ENCODE measurements at places on chromosomes 1 and 21. TPM values are rescaled to one million over a fixed set of nuclear protein-coding genes. Genes with fewer than 3 reads are reported as not detected.

Gene SPTA1
- 0.57 TPM for total RNA-seq

DNA sequence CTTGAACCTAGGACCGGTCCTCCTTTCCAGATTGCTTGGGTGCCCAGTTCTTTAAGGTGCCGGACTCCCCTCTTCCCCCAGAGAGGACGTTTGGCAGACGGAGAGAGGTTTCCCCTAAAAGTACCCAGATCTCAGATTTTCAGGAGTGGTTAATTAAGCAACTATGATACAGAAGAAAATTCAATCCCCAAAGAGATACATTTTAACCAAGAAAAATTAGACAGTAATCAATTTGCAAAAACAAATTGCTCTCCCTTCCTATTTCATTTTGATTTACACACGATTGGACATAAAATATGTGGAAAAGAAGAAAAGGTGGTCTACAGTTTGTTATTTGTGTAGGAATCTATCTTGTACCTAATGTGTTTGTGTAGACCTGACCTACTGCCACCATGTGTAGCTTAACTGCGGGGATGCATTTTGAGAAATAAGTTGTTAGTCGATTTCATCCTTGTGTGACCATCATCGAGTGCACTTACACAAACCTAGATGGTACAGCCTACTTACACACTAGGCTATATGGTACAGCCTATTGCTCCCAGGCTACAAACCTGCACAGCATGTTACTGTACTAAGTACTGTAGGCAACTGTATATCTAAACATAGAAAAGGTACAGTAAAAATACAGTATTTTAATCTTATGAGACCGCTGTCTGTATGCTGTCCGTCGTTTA is 755 bp downstream of the RPAP2 start:
- peak overlapping the region; percentile 78 for H3K4me3 ChIP-seq
- H3K36me3 ChIP-seq = no peaks in the 10 kb centered on the region
- H3K27ac ChIP-seq = peak overlapping the region; percentile 94
- no peaks in the 10 kb centered on the region for H3K27me3 ChIP-seq

- H3K36me3 ChIP-seq = no peaks in the 10 kb centered on the region
- no peak overlapping the region for H3K4me3 ChIP-seq
- DNase-seq = no peak
- no peaks in the 10 kb centered on the region for H3K27me3 ChIP-seq
Observed at GRCh38 chr1:44664730-44665370, 9.4 kb downstream of the TMEM53 start.

DNA sequence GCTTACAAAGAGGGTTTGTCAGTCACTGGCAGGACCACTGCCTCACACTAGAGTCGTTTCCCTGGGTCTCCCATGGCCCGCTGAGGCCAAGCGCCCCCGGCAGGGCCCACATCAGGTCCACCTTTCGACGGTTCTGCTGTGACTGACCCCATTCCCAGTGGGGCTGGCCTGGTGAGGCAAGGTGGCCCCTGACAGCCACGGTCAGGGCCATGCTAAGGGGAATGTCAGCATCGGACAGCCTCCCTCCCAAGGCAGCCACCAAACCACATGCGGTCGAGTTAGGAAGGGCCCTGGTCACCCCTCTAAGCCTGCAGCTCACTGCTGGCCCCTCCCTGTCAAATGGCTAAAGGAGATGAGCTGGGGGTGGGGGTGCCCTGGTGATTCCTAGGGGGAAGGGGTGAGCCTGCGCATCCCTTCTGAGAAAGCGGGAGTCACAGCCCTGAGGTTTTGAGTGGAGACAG is 2.9 kb upstream of the KIF17 start:
- DNase-seq = no peak
- H3K27me3 ChIP-seq = peaks cover 3% of the 10 kb centered on the region
- H3K27ac ChIP-seq = no peak overlapping the region
- no peak overlapping the region for H3K4me3 ChIP-seq
- H3K36me3 ChIP-seq = no peaks in the 10 kb centered on the region

DNA sequence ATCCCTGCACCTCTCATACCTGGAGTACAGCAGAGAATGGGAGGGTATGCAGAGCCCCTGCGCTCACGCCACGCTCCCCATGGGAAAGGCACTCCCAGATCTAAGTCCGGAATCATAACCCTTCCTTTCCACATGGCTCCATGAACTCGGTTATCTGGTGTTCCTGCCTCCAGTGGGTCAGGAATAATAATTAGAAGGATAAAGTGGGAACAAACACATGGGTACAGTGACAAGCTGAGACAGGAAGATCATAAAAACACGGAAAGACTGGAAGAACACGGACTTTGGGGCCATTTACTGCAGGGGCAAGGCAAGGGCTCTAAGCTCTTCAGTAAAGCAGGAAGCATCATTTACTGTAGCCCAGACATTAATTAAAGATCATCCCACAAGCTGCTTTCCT is 48.6 kb downstream of the FOXO6 start:
- H3K27me3 ChIP-seq = no peaks in the 10 kb centered on the region
- no peaks in the 10 kb centered on the region for H3K4me1 ChIP-seq
- no peaks in the 10 kb centered on the region for H3K36me3 ChIP-seq

DNA sequence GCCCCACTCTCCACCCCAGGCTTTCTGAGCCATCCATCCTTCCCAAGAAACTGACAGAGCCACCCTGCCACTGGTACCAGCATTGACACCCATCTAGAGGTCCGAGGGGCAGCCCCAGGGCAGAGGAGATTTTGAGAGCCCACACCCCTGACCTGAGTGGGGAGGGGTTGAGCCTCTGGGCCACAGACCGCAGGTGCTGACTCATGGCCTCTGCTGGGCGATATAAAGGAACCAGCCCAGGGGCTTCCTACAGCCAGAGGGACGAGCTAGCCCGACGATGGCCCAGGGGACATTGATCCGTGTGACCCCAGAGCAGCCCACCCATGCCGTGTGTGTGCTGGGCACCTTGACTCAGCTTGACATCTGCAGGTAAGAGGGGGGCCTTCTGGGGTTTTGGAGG is at the start of gene PADI4:
PADI4 (plus strand) TSS at position 252 of the 400 bp plus-strand sequence; CDS start at position 278, 26 bp downstream.
- H3K27ac ChIP-seq = peak within 1 kb of the TSS; percentile 62
- no peak within 1 kb of the TSS for H3K4me3 ChIP-seq
- H3K27me3 ChIP-seq = no peaks in the 10 kb centered on the region
- no peaks in the 10 kb centered on the region for H3K4me1 ChIP-seq
- H3K36me3 ChIP-seq = no peaks in the 10 kb centered on the region
- DNase-seq = peak; percentile 74

- H3K27me3 ChIP-seq = no peaks in the 10 kb centered on the region
- H3K4me3 ChIP-seq = no peak overlapping the region
- no peaks in the 10 kb centered on the region for H3K4me1 ChIP-seq
- H3K36me3 ChIP-seq = no peaks in the 10 kb centered on the region
Observed at GRCh38 chr1:50774759-50775351, 185.2 kb downstream of the FAF1 start.

GRCh38 chr1:160863774-160864131 is 1.1 kb upstream of the CD244 start:
- no peaks in the 10 kb centered on the region for H3K27me3 ChIP-seq
- H3K36me3 ChIP-seq = no peaks in the 10 kb centered on the region
- no peak overlapping the region for H3K4me3 ChIP-seq
- no peak overlapping the region for H3K27ac ChIP-seq

- H3K4me1 ChIP-seq = no peaks in the 10 kb centered on the region
- H3K4me3 ChIP-seq = no peak overlapping the region
- H3K36me3 ChIP-seq = no peaks in the 10 kb centered on the region
Observed at GRCh38 chr1:46333300-46334029, 7.1 kb upstream of the NSUN4 start.

Gene ICOSLG
- 2.4 TPM for total RNA-seq

GRCh38 chr1:33682371-33682770 is 181.5 kb upstream of the HMGB4 start:
- H3K4me3 ChIP-seq = no peak overlapping the region
- H3K4me1 ChIP-seq = no peaks in the 10 kb centered on the region
- H3K27ac ChIP-seq = no peak overlapping the region

Gene S100A7
- not detected for total RNA-seq
